Transverse colon (tissue), 4 donors: ENCODE measurements at places on chromosomes 3 and 15. TPM values are rescaled to one million over a fixed set of nuclear protein-coding genes. Genes with fewer than 3 reads are reported as not detected.

DNA sequence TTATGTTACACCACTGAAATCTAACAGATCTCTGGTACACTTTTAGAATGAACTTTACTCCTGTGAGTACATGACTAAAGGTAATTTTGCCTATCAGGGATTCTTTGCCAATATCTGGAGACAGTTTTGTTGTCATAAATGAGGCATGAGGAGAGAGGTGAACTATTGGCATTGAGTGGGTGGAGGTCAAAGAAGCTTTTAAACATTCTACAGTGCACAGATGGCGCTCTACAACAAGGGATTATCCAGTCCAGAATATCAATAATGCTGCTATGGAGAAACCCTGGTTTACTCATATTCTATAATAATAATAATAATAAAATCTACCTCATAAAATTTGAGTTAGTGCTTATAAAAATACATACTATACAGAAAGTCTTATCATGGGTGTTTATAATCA lies 702.3 kb downstream of the SI start:
- DNase-seq = no peak
- H3K36me3 ChIP-seq = no peaks in the 10 kb centered on the region
- H3K27me3 ChIP-seq = no peaks in the 10 kb centered on the region
- H3K4me1 ChIP-seq = no peaks in the 10 kb centered on the region
- H3K4me3 ChIP-seq = no peak overlapping the region

GRCh38 chr3:15940641-15941040 lies 142.9 kb upstream of the ANKRD28 start:
- H3K27ac ChIP-seq = no peak overlapping the region
- H3K27me3 ChIP-seq = no peaks in the 10 kb centered on the region
- no peaks in the 10 kb centered on the region for H3K4me1 ChIP-seq
- no peak overlapping the region for H3K4me3 ChIP-seq
- DNase-seq = no peak
- no peaks in the 10 kb centered on the region for H3K36me3 ChIP-seq

- H3K4me3 ChIP-seq = peak overlapping the region; percentile 67
- peaks cover 22% of the 10 kb centered on the region for H3K4me1 ChIP-seq
- H3K36me3 ChIP-seq = no peaks in the 10 kb centered on the region
- peak overlapping the region; percentile 75 for H3K27ac ChIP-seq
- no peaks in the 10 kb centered on the region for H3K27me3 ChIP-seq
Measured at GRCh38 chr3:158731486-158731885, 771 bp downstream of the RARRES1 start.

DNA sequence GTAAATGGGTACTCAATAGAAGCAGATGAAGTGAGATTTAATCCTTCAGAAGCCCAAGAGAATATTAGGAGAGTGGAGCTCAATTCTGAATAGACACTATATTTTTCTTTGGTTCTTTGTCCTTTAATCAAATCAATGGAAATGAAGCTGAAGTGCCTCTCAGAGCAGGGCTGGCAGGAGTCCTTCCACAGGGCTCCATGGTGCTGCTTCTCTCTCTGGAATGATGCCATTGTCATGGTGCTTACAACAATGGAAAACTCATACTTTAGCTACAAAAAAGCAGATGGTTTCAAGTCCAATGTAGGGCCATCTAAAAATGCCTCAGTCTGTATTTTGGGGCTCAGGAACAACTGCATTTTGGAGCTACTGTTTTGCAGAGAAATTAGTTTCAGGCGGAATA lies 125.1 kb downstream of the SNRK start:
- H3K4me3 ChIP-seq = no peak overlapping the region
- DNase-seq = no peak
- H3K36me3 ChIP-seq = no peaks in the 10 kb centered on the region
- H3K27ac ChIP-seq = no peak overlapping the region

- H3K4me3 ChIP-seq = no peak overlapping the region
- H3K36me3 ChIP-seq = no peaks in the 10 kb centered on the region
- no peak for DNase-seq
- no peaks in the 10 kb centered on the region for H3K4me1 ChIP-seq
Measured at GRCh38 chr3:194781617-194782016, 95.9 kb downstream of the FAM43A start.

Gene WDR76
- 4.8 TPM for total RNA-seq

Gene LEKR1
- 0.40 TPM for total RNA-seq

Gene KNG1
- total RNA-seq = 2.0 TPM
